ENCODE measurements at places on chromosomes 2 and 18.

GRCh38 chr2:33221046-33221784 is 255.2 kb upstream of the RASGRP3 start:
- no peak for DNase-seq

DNA sequence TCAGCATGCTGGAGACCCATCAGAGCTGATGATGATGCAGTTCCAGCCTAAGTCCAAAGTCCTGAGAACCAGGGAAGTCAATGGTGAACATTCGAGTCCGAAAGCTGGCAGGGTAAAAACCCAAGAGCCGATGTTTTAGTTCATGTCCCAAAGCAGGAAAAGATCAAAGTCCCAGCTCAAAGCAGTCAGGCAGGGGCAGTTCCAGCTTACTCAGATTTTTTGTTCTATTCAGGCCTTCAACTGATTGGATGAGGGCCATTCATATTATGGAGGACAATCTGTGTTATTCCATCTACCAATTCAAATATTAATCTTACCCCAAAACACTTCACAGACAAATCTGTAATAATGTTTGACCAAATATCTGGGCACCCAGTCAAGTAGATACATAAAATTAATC is 38.3 kb downstream of the DSEL start:
- DNase-seq, result no peak

- peak; percentile 26 for DNase-seq
Measured at GRCh38 chr2:46364797-46365457, 67.7 kb downstream of the EPAS1 start.

- DNase-seq, result no peak
Measured at GRCh38 chr2:132668987-132669907, 758 bp downstream of the LYPD1 start.

- DNase-seq, result no peak
Measured at GRCh38 chr2:30385327-30385726, 61.7 kb upstream of the LCLAT1 start.

DNA sequence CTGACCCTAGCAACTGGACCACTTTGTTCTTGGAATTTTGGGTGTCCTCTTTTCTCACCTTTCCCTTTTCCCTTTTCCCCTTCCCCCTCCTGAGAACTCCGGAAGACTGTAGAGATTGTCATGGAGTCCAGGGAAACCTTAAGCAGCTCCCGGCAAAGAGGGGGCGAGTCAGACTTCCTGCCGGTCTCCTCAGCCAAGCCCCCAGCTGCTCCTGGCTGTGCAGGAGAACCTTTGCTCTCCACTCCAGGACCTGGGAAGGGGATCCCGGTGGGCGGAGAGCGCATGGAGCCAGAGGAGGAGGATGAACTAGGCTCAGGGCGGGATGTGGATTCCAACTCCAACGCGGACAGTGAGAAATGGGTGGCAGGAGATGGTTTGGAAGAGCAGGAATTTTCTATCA is 20.5 kb downstream of the SETBP1 start:
- no peak for DNase-seq

GRCh38 chr2:29522951-29523669 is 398.3 kb downstream of the ALK start:
- no peak for DNase-seq

GRCh38 chr18:74255131-74255616 is 36.6 kb downstream of the CYB5A start:
- no peak for DNase-seq

DNA sequence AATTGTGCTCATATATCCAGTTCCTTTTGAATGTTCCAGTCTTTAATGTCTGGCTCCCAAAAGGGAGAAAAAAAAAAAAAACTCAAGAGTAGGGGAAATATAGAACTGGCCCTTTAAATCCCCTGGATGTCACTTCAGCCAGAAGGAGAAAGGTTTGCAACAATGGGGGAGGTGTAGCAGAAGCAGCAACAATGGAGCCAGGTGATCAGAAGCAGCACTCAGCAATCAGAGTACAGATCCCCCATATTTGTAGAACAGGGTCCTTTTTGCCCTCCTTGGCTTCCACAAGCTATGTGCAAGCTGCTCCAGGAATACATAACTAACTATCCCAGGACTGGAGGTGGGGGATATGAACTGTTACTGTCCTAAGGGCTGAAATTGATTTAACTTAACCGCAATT is 25.8 kb upstream of the ZNF397 start:
- no peak for DNase-seq

- DNase-seq, result no peak
Measured at GRCh38 chr2:45946023-45946422, 294.5 kb downstream of the PRKCE start.

DNA sequence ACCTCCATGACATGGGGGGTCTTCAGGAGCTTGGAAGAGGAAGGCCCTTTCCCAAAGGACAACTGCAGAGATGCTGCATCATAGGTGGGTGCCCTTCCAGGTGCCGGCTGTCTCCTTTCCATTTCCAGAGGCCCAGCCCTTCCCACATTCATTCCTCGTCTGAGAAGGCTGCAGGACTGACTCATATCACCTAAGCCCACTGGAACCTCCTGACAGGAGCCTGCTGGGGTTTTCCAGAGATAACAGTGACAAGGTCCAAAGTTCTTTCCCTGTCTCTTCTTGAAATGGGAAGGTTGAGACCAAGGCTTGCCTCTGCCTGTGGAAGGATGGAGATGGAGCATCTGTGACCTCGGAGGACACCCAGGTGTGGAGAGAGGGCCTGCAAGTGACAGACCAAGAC is 3.6 kb upstream of the PRSS56 start:
- no peak for DNase-seq

GRCh38 chr2:236171181-236171679 is 3.0 kb upstream of the GBX2 start:
- DNase-seq, result no peak
